NCI-H2029 (cell line): ENCODE measurements at places on chromosomes 5 and 9.
A peak's percentile ranks its signal among the peaks of the same experiment; 100 is the strongest.

GRCh38 chr5:97838214-97838613 lies 655.2 kb upstream of the RIOK2 start:
- DNase-seq = no peak

- peak; percentile 38 for DNase-seq
Measured at GRCh38 chr9:26326563-26326962, 566.0 kb downstream of the CAAP1 start.

- DNase-seq = no peak
Measured at GRCh38 chr5:107215611-107216010, 455.1 kb downstream of the EFNA5 start.

DNA sequence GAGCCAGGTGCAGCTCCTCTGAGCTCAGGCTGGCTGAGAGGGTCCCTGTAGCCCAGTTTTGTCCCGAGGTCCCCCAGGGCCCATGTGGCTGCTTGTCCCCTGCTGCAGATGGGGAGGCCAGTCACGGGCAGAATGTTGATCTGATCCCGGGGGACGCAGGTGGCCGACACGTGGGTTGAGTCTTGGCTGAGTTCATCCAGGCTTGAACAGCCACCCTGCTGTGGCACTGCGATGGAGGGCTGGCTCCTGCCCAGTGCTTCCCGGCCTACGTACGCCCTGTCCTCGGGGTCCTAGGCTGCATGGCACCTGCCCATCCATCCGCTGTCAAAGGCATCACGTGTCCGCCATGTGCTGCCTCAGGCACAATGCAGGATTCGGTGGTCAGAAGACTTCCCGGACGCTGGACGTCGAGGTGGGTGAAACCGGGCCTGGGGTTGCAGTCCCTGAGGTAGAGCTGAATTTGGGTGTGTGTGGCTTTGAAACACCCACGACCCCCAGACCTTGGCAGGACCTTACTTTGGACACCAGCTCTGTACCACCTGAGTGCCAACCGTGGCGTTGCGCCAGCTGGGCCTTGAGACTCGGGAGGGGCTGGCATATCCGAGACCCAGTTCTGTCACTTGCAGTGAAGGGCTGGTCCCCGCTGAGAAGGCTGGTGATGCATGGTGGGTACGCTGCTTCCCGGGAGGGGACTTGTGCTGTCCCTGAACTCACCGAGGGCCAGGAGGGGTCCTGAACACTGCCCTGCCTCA lies 22.3 kb downstream of the RXRA start:
- no peak for DNase-seq

DNA sequence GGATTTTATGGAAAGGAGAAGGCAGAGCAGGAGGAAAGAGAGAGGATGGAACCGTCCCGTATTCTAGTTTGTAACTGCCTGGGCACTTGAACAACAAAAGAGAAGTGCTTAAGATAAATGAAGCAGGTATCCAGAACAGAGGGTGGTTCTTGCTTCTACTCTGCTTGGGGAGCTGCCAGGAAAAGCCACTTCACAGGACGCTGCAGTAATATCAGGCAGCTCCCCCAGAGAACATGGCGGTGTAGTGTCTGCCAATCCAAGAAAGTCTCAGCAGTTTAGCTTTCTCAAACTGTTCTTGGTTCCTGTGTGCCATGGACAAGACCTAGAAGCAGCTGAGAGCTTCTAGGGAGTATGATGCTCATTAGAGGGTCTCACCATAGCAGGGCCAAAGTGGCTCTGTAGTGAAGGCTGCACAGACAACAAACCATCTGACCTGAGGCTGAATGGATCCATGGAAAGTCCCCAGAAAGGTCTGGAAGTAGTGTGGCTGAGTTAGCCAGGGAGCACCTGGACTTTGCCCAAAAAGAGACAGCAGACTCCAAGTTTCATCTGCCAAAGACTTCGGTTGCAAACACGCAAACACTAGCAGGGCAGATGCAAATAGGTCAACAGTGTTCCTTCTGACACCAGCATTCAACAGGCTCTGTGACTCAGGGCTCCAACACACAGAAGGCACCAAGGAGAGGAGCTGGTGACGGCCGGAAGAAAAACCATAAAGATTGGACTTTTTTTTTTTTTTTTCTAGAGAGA lies 72.2 kb upstream of the TNFSF8 start:
- DNase-seq = peak; percentile 35

DNA sequence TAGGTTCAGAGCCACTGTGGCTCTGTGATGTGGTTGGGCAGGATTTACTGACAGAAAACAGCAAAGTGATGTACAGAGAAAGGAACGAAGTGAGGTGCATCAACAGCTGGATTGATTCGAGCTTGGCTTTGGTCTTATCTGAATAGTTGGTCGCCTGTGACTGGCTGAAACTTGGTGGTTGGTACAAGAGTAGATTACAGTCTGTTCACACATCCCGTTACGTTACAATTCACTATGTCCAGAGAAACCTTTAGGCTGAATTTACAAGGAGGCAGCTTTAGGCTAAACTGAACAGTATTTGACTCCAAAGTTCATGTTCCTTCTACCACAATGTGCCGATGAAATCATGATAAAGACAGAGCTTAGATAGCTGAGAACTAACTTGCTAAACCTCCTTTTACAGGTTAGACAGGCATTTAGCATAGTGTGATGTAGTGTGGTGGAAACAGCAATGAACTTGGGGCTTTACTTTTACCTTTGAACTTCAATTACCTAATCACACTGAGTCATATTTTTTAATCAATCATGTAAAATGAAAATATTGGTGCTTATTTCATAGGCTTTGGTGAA lies 210.2 kb upstream of the PUM3 start:
- no peak for DNase-seq

DNA sequence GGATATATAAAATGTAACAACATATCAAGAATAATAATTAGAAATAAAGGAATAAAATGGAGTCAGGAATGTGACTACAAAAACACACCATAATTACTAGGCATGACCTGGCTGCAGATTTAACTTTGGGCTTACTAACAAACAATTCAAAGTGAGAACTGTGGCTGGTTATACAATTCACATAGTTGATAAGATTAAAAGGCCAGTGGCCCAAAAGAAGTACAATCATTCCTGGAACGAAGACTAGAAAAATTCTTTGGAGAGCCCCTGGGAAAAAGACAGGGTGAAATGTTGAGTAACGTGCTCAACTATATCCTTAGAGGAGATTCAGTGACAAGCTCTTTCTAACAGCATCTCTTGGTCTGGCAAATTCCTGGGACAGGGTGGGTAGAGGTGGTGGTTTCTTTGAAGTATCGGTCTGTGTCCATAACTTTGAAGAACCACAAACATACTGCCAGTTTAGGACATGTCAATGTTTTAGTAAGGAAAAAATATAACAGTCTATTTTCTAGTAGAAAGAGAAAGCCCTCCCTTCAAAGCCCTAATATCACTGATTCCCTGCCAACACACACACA lies 75.0 kb upstream of the IL6ST start:
- DNase-seq = no peak

DNA sequence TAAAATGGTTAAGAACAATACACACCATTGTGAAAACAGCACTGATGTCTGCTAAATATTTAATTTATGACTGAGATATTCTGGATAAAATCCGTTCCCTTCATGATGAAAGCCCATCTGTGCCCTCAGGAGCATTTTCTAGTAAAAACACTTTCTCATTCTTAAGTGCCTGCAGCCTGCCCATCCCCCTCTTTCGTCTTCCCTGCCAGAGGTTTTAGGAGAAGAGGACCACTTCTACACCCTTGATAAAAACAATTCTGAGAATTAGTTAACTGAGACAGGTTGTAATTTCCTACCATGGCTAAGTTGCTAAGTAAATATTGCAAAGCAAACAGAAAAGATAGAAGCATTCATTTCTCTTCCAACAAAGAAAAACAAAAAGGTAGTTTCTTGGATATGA lies 272.6 kb downstream of the ATPSCKMT start:
- DNase-seq = no peak

DNA sequence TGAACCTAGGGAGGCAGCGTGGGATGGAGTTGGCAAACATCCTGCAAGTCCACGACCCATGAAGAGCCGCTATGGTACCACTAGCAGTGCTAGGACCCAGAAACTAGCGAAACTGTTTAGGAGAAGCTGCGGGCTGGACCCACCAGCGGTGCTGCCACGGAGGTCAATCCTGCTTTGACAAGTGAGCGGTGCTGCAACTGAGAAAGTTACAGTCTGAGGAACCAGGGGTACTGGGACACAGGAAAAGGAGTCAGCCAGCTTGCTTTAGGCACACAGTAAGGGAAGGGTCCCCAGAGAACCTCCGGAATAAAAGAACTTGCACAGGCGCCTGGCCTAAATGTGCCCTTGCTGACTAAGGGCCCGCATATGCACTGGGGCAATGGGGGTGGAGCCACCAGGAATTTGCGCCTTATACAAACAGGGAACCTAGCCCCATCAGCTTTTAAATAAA lies 23.6 kb upstream of the ANXA2R start:
- no peak for DNase-seq

GRCh38 chr5:3373391-3373790 lies 222.2 kb upstream of the IRX1 start:
- no peak for DNase-seq

DNA sequence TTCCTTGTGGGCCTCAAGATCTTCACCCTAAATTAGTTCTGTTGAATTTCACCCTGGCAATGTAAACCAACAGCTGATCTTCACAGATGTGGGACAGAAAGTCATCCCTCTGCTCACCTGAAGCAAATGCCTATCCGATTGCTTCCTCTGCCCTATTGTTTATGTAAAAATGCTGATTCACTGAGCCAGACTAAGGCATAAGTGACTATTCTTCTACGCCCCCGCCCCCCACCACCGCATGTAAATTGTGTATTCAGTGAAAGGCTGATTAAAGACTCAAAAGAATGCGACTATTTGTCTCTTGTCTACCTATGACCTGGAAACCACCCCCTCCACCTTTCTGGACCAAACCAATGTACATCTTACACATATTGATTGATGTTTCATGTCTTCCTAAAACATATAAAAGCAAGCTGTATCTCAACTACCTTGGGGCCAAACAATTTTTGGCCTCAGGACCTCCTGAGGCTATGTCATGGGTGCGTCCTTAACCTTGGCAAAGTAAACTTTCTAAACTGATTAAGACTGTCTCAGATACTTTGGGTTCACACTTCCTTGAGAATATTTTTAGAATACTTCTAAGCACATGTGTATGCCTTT lies 129.7 kb upstream of the BOD1 start:
- no peak for DNase-seq

- DNase-seq = no peak
Measured at GRCh38 chr5:170132269-170132975, 26.7 kb downstream of the FOXI1 start.

DNA sequence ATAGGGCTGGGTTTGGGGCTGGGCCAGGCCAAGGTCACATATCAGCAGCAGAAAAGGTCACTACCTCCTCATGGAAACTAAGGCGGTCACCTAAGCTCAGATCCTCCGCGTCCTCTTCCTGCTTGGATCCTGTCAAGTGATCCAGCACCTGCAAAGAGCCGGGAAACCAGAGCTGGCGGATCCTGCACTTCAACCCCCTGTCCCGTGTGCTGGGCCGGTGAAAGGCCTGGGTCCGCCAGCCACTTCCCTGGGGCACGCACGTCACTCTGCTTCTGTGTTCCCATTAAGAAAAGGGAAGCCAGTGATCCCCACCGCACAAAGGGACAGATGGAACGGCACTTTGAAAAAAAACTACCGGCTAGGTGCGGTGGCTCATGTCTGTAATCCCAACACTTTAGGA lies 61.3 kb upstream of the STXBP1 start:
- DNase-seq = peak; percentile 80

- no peak for DNase-seq
Measured at GRCh38 chr5:112885001-112885400, 23.9 kb downstream of the SRP19 start.

- peak; percentile 18 for DNase-seq
Measured at GRCh38 chr5:1008451-1009358, at the start of gene NKD2. Gene NKD2, plus strand, starts transcription at chr5:1008802. Its CDS starts 256 bp downstream, at chr5:1009058.

- DNase-seq = no peak
Measured at GRCh38 chr5:50887889-50888633, 221.6 kb downstream of the PARP8 start.

DNA sequence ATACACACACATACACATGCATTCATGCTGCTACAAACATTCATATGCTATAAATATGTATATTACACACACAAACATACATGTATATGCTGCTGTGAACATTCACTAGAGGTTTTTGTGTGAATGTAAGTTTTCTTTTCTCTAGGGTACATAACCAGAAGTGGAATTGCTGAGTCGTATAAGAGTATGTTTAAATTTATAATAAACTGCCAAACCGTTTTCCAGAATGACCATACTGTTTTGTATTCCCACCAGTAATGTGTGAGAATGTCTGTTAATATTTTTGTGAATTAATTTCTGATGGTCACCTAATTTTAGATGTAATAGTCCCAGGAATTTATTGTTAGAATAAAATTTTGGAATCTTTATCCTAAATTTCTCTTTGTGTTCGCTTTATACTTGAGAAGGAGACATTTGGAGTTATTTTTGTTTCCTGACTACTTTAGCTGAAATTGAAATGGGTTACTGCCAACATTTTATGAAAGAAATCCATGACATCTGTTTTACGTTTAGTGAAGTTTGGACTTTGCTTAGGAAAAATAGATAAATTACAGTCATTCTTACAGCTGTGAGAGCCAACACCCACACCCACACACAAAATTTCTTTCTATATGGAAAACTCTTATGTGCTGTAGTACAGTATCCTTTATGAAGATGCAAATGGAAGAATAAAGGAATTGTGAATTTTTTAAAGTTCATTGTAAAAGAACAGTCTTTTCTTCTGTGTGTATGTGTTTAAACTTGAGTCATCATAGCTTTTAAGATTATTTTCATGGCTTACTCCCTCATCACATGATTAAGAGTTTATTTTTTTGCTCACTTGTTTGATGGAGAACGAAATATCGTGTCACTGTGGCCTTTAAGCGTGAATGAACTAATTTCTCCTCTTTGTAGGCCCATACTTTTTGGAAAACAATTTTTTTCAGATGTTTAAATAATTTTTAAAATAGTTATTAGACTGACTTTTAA lies 24.3 kb downstream of the CENPP start:
- no peak for DNase-seq
